Hematopoietic multipotent progenitor cell treated with erythropoietin and hydrocortisone succinate and interleukin-3 and kit ligand, for 15 days (in vitro differentiated cells): ENCODE measurements at places on chromosomes 7 and 10.

GRCh38 chr7:67653856-67654454, 657.3 kb downstream of the TYW1 start:
- no peak for DNase-seq

- DNase-seq = no peak
These were observed 131.6 kb downstream of the DIP2C start for GRCh38 chr10:557792-558328.

- DNase-seq = no peak
These were observed 10.5 kb downstream of the LIPA start for GRCh38 chr10:89241026-89241425.

- no peak for DNase-seq
These were observed 42.5 kb downstream of the ZCCHC24 start for GRCh38 chr10:79402951-79403350.

DNA sequence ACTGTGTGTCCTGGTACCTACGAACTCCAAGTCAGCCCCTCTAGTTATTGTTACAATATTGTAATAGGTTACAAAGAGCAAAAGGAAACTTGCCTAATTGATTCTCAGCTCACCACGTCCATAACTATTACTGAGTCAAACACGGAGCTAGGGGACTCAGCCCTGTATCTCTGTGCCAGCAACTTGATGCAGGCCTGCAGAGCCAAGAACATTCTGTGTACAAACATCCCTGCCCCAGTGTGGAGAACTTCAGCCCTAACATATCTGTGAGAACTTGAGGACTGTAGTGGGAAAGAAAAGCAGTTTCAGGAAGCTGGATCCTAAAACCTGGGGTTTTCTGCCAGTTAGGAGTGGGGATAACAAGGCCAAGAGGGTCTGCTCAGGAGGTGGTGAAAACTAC, 114.9 kb upstream of the PRSS58 start:
- DNase-seq = no peak

DNA sequence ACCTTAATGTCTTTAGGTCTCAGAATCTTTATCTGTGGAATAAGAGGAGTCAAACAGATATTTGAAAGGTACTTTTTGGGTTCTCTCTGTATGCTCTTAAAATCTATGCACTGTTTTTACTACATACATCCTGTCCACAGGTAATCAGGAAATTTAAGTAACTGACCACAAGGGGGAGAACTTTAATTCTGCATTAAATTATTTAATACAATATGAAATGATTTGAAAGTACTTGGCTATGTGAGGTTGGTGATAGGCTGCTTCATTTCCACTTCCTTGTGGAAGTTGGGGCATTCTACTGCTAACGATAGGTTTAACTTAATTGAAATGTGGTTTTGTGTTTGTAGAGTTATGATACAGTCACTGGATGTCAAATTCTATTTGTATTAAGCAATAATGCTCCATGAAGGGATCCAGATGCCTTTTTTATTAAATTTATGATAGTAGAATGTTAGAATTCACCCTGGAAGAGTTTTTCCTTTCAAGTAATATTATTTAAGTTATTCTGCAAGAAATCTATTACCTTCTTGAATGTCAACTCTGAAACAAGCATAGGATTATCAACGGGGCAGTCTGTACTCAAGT, 6.0 kb downstream of the TEX47 start:
- peak; percentile 5 for DNase-seq

GRCh38 chr10:112775892-112776674, 174.0 kb upstream of the TCF7L2 start:
- no peak for DNase-seq
